HFFc6 (cell line): ENCODE measurements at places on chromosomes 1 and 21.

DNA sequence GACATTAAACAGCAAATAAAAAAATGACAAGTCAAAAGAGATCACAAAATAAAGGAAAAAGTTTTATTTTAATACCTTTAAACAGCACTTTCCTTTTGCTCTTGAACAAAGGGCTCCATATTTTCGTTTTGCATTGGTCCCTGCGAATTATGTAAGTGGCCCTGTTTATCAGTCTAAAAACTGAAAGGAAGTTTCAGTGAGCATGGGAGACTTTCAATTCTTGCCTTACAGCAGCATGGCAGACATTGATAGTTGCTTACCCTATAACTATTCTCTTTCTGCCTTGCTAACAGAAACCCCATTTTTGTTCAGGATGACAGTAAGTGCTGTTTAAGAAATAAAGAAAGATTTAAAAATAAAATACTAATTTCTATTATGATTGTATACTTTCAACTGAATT lies 5.2 kb upstream of the SH3GLB1 start:
- no peak for DNase-seq

DNA sequence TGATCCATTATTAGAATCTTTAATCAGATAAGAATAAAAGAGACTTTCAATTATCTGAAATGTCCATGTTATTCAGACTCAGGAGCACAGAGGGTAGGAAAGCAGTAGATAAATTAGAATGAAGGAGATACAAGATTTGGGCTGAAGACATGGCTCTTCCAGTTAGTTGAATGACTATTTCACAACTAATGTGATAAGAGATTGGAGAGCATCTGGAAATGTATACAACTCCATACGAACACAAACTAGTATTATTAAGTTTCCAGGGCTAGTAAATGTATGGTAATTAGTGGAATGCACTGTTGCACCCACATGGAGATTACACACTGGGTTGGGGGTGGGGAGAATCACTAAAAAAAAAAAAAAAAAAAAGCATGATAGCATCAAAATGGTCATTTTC lies 618.0 kb downstream of the KIF26B start:
- DNase-seq = no peak

DNA sequence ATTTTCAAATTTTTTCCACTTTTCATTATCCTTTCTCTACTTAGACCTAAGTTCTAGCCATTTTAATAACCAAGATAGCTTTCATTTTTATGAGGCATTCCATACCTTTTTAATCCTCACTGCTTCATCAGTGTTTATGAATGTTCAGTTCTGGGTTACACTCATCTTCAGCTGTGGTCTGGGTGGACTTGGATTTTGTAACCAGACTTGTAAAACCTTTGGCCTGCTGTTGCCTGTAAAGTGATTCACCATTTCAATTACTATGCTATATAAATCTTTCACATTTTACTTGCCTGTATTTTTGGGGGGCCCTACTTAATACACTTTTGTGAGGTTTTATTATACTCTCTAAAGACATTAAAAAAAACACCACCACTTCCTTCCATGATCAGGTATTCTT lies 46.2 kb downstream of the USP25 start:
- peak; percentile 91 for DNase-seq

DNA sequence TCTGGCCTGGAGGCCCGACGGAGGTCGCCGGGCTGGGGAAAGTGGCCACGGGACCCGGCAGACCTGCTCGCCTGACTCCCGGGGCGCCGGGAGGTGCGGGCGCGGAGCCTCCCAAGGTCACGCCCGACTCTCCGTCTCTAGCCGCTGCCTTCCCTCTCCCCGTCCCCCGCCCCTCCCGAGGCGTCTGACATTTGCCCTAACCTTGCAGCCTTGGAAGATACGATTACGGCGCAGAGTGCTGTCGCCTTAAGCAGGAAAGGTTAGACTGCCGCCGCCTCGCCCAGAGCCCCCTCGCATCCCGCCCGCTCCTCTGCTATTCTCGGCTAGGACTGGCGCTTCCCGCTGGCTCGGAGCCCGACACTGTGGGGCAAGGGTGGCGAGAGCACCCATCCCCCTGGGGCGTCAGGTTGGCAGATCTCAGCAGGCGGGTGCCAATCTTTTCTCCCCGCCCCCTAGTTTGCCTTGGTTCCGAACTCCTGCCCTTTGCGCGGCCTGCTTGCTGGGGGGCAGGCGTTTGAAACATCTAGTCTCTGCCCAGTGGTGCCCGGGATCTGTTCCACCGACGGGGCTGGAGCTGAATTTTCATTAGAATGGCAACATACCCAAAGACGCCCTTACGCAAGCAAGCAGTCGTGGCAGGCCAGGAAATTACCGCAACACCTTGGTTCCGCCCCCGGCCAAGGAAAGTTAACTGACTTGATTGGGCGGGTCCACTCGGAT lies 835 bp downstream of the PGM1 start:
- peak; percentile 39 for DNase-seq

- no peak for DNase-seq
Measured at GRCh38 chr1:168728473-168729404, at the start of gene DPT. DPT (minus strand) TSS chr1:168729206; CDS start chr1:168729174, 32 bp downstream.

- DNase-seq = no peak
Measured at GRCh38 chr21:43721206-43721605, 2.3 kb downstream of the PDXK start.

GRCh38 chr1:28507247-28507645 lies 1.4 kb downstream of the RCC1 start:
- DNase-seq = no peak

GRCh38 chr1:3331564-3331963 lies 122.9 kb upstream of the ARHGEF16 start:
- DNase-seq = no peak

- no peak for DNase-seq
Measured at GRCh38 chr21:46516068-46516467, 57.4 kb downstream of the DIP2A start.

GRCh38 chr1:206925106-206925736 lies 3.5 kb upstream of the FCMR start:
- no peak for DNase-seq

DNA sequence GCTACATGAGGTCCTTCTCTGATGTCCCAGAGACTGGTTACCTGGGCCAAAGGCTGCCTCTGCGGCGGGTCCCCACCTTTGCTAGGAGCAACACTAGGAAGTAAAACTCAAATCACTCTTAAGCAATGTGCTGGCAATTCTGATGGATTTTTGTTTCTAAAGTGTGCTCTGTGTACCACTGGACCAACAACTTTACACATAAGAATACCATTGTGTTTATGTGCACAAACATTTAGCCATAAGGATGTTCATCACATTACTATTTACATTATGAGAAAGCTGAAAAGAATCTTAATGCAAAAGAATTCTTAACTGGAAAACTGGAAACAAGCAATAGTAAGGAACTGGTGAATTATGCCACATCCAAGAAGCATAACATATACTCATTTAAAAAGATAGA lies 38.6 kb downstream of the SSBP3 start:
- DNase-seq = peak; percentile 16

- DNase-seq = no peak
Measured at GRCh38 chr1:42158189-42158588, 5.0 kb downstream of the GUCA2B start.

- DNase-seq = no peak
Measured at GRCh38 chr1:75712306-75712705, 12.2 kb upstream of the ACADM start.

GRCh38 chr1:18100491-18101063 lies 7.0 kb upstream of the IGSF21 start:
- peak; percentile 45 for DNase-seq

- peak; percentile 45 for DNase-seq
Measured at GRCh38 chr1:193181536-193181935, 4.9 kb downstream of the B3GALT2 start.

- DNase-seq = no peak
Measured at GRCh38 chr1:12677565-12677964, 33.7 kb downstream of the AADACL4 start.

- DNase-seq = no peak
Measured at GRCh38 chr1:241202401-241202800, 154.6 kb downstream of the RGS7 start.

GRCh38 chr1:107523061-107523460 lies 382.2 kb downstream of the NTNG1 start:
- DNase-seq = no peak

DNA sequence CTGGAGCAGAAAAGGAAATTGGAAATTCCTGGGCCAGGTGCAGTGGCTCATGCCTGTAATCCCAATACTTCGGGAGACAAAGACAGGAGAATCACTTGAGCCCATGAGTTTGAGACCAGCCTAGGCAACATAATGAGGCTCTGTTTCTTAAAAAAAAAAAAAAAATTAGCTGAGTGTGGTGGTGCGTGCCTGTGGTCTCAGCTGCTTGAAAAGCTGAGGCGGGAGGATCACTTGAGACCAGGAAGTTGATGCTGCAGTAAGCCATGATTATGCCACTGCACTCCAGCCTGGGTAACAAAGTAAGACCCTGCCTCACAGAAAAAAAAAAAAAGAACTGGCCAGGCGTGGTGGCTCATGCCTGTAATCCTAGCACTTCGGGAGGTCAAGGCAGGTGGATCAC lies 56.7 kb downstream of the SRSF11 start:
- no peak for DNase-seq

GRCh38 chr1:167332503-167332902 lies 111.8 kb downstream of the POU2F1 start:
- DNase-seq = no peak

DNA sequence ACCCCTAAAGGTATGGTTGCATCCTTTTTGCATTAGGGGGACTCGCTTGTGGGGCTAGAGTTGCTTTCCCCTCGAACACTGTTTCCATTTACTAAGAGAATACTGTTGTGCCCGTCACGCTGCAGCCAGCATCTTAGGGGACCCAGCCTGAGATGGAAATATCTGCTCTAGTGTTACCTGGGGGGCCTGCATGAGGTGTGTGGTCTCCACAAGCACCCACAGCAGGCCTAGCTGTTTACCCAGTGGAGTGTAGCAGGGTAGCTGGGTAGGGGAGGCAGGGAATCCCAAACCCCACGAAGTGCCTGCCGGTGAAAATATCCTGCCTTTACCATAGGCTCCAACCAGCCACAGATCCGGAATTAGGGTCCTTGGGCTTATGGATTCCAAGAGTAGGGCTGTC lies 303.6 kb downstream of the PTPRU start:
- no peak for DNase-seq

GRCh38 chr1:184701816-184702215 lies 52.8 kb downstream of the EDEM3 start:
- DNase-seq = no peak

GRCh38 chr21:42539931-42540343 lies 26.3 kb downstream of the SLC37A1 start:
- DNase-seq = no peak

- no peak for DNase-seq
Measured at GRCh38 chr1:185695299-185695698, 38.9 kb upstream of the HMCN1 start.

DNA sequence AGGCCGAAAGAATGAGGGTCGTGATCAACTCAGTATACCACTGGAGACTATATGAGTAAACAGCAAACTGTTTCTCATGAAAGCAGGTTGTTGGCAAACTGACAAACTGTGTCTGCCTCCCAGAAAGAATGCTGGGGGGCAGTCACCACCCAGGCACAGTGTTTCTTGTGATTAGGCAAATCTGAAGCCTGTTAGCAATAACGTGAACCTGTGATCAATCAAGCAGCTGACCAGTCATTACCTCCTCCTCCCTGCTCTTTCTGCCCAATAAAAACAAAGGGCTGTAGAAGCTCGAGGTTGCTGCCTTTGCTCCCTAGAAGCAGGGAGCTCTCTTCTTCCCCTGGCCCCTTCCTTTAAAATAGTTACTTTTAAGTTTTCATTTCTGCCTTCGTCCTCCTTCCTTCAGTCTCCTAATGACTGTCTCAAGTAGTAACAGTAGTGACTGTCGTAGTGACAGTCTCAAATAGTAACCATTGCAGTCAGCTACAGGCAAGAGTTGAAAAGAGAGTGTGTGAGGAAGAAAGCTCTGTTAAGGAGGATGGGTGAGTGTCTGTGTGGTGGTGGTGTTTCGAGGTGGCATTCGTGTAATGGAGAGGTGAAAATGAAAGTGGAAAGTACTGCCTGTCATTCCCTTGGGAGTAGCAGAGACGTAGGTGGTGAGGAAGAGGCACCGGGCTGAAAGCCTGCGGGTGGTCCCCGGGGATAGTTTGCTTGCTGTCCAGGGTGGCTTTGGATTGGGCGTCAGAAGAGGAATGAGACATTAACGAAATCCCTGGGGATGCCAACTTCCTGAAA lies 14.5 kb downstream of the HHAT start:
- DNase-seq = no peak

DNA sequence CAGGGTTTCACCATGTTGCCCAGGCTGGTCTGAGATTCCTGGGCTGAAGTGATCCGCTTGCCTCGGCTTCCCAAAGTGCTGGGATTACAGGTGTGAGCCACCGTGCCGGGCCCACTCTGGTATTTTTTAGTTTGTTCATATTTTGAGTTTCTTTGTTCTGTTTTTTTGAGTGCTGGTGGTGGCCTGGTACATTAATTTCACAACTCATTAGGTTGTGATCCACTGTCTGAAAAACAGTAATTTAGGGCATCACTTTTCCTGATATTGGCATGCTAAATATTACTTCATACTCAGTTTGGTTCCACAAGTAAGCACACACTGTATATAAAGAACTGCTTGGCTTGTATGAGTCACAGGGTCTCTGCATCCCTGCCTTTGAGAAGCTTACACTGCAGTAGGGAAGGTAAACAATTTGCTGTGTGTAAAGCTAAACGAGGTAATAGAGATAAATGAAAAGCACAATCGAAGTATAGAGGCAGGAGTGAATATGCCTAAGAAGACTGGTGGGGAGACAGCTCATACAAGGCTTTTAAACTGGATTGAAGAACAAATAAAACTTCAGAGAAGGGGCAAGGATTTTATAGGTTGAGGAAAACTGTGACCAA lies 7.7 kb downstream of the SNX27 start:
- peak; percentile 32 for DNase-seq

DNA sequence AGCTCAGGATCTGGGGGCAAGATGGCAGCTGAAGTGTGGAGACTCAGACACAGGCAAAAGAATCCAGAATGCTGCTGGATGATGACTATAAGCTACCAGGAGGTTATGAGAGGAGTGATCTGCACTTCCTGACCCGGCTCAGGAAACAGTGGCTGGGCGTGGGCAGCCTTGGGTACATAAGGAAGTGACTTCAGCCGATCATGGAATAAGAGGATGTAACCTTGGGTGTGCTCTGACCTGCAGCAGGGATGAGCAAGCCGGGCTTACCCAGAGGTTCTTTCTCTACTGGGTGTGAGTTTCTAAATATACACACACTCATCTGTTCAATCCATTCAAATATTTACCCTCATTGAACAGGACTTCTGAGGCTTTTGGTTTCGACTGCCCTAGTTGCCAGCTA lies 62.7 kb downstream of the CD34 start:
- DNase-seq = peak; percentile 78

GRCh38 chr1:116485976-116486375 lies 84.8 kb downstream of the CD58 start:
- DNase-seq = no peak

DNA sequence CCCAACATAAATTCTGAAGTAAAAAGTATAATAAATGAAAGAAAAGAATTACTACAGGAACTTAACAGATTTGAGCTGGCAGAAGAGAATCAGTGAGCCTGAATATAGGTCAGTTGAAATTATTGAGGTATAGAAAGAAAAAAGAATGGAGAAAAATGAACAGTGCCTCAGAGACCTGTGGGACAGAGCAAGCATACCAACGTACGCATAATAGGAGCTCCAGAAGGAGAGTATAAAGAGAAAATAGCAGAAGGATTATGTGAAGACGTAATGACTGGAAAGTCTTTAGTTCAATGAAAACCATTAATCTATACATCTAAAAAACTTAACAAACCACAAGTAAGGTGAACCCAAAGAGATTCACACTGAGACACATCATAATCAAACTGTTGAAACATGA lies 261.8 kb downstream of the DYRK1A start:
- no peak for DNase-seq

GRCh38 chr21:45496968-45497845 lies 45.0 kb downstream of the SLC19A1 start:
- no peak for DNase-seq
